ENCODE measurements at places on chromosomes 16 and 17. TPM values are rescaled to one million over a fixed set of nuclear protein-coding genes. Genes with fewer than 3 reads are reported as not detected.

GRCh38 chr16:54774768-54775167 is 155.9 kb upstream of the IRX5 start:
- H3K36me3 ChIP-seq = no peaks in the 10 kb centered on the region
- no peak overlapping the region for H3K4me3 ChIP-seq
- DNase-seq = no peak

The CCL7 gene
- total RNA-seq = not detected

The NPIPB8 gene
- total RNA-seq = 2.0 TPM

DNA sequence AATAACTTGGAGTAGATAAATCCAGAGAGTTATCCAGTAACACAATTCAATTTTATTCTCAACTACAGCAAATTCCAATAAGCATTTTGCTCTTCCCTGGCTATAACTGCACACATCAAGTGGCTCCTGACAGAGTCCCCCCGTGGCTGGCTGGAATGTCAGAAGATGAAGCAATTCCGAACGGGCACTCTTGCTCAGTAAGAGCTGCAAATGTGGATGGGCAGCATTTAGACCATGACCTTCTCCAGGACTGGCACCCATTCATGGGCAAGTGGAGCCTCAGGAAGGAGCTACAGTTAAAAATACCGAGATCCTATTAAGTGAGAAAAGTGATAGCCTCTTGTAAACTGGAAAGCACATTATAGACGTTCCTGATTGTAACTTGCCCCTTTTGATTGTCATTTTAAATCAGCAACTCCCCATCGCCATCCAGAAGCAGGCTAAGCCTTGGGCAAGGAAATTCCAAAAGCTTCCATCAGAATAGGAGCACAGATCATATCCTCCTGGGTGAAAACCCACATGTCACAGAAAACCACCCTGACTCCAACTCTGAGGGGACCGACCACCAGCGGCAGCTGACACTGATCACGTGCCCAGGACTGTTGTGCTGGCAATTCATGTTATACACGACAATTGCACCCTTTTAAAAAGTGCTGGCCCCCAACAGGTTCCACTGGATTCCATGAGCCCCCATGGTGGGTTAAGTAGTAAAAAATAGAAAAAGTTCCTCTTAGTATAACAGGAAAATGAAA is 7.1 kb downstream of the UBE2O start:
- H3K4me3 ChIP-seq = no peak overlapping the region
- peaks cover 10% of the 10 kb centered on the region for H3K4me1 ChIP-seq
- no peak for DNase-seq
- no peak overlapping the region for H3K27ac ChIP-seq
- H3K27me3 ChIP-seq = no peaks in the 10 kb centered on the region

- no peaks in the 10 kb centered on the region for H3K4me1 ChIP-seq
- DNase-seq = no peak
- no peak overlapping the region for H3K27ac ChIP-seq
- no peak overlapping the region for H3K4me3 ChIP-seq
- no peaks in the 10 kb centered on the region for H3K27me3 ChIP-seq
These were observed 13.1 kb upstream of the SEZ6 start for GRCh38 chr17:29018788-29019474.

GRCh38 chr16:14364386-14365199 is 265.5 kb downstream of the PARN start:
- DNase-seq = peak; percentile 91
- no peaks in the 10 kb centered on the region for H3K27me3 ChIP-seq
- H3K4me1 ChIP-seq = no peaks in the 10 kb centered on the region
- H3K4me3 ChIP-seq = no peak overlapping the region
- H3K36me3 ChIP-seq = no peaks in the 10 kb centered on the region

GRCh38 chr16:79528338-79528737 is 72.2 kb downstream of the MAF start:
- H3K27ac ChIP-seq = no peak overlapping the region
- H3K27me3 ChIP-seq = no peaks in the 10 kb centered on the region

DNA sequence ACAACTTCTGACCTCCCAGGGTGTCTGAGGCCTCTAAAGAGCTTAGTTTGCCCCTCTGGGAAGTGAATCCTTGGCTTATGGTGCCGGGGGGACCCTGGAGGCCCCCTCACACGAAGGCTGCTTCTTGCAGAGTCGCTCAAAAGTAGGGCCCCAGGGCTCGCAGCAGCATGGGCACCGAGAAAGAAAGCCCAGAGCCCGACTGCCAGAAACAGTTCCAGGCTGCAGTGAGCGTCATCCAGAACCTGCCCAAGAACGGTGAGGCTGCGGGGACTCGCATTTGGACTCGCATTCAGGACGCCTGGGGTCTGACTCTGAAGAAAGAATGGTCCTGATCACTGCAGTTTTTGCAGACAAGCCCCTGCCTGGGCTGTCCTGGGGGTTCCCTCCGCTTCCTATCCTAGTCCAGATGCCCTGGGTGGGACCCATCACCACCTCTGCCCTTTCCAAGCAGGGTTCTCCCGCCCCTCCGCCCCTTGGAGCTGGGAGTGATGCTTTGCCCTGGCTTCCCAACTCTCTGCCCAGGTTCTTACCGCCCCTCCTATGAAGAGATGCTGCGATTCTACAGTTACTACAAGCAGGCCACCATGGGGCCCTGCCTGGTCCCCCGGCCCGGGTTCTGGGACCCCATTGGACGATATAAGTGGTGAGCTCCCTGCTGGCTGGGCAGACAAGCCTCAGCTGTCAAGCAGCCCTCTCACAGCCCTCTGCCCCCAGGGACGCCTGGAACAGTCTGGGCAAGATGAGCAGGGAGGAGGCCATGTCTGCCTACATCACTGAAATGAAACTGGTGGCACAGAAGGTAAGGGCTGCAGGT is 698 bp downstream of the ACBD4 start:
- H3K4me1 ChIP-seq = no peaks in the 10 kb centered on the region
- no peaks in the 10 kb centered on the region for H3K27me3 ChIP-seq
- H3K4me3 ChIP-seq = peak overlapping the region; percentile 68

The PERCC1 gene
- total RNA-seq = not detected

GRCh38 chr16:57251352-57251751 is 6.3 kb downstream of the ARL2BP start:
- H3K27me3 ChIP-seq = no peaks in the 10 kb centered on the region
- peak overlapping the region; percentile 34 for H3K27ac ChIP-seq
- no peak overlapping the region for H3K4me3 ChIP-seq

DNA sequence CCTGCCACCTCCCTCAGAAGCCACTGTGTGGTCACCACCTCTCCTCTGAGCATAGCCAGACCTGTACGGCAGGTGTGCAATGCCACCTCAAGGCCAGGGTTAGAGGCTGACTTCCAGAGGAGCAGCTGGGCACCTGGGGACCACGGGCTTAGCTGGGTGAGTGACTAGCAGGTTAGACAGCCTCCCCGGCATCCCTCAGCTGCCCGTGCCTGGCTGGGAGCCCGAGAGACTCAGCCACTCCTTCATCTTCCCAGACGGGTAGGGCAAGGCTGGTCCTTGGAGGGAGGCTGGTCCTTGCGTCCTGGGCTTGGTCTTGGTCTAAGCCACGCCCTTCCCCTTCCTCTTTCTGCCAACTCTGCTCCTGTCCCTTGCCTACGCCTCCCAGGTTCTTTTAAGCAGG is 7.8 kb downstream of the CRHR1 start:
- H3K4me1 ChIP-seq = no peaks in the 10 kb centered on the region
- DNase-seq = no peak
- no peaks in the 10 kb centered on the region for H3K36me3 ChIP-seq

GRCh38 chr17:17523731-17524490 is 27.7 kb upstream of the RASD1 start:
- no peak overlapping the region for H3K27ac ChIP-seq
- no peak overlapping the region for H3K4me3 ChIP-seq
- no peaks in the 10 kb centered on the region for H3K27me3 ChIP-seq

GRCh38 chr17:7325031-7325528 is 4.1 kb downstream of the NEURL4 start:
- no peaks in the 10 kb centered on the region for H3K4me1 ChIP-seq
- H3K36me3 ChIP-seq = peaks cover 5% of the 10 kb centered on the region
- no peak overlapping the region for H3K27ac ChIP-seq
- no peak for DNase-seq

DNA sequence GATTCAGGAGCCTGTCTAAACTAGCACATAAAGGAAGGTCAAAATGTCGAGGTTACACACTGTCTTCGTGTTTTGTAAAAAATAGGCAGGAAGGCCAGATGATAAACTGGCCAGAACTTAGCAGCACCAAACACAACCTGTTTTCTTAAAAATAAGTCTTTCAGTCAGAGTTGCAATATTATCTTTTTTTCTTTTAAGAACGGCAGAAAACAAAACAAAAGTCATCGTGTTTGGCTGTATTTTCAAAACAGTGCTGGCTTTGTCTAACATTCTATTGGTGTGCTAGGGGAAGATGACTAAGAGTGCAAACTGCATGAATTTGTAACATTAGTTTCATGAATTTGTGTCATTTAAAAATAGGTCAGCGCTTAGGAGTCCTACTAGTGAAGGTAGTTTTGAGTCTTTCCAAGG is 5.3 kb downstream of the MAF start:
- DNase-seq = no peak
- H3K4me1 ChIP-seq = peaks cover 2% of the 10 kb centered on the region
- peak overlapping the region; percentile 97 for H3K4me3 ChIP-seq
- peaks cover 10% of the 10 kb centered on the region for H3K36me3 ChIP-seq
- no peaks in the 10 kb centered on the region for H3K27me3 ChIP-seq
- peak overlapping the region; percentile 63 for H3K27ac ChIP-seq

The EPX gene
- 0.19 TPM for total RNA-seq

- no peaks in the 10 kb centered on the region for H3K27me3 ChIP-seq
- H3K36me3 ChIP-seq = no peaks in the 10 kb centered on the region
- no peak overlapping the region for H3K4me3 ChIP-seq
- H3K27ac ChIP-seq = no peak overlapping the region
These were observed 87.2 kb downstream of the KSR1 start for GRCh38 chr17:27543464-27543856.

- H3K36me3 ChIP-seq = peaks cover 48% of the 10 kb centered on the region
- H3K4me3 ChIP-seq = no peak overlapping the region
- no peak for DNase-seq
- no peak overlapping the region for H3K27ac ChIP-seq
- H3K27me3 ChIP-seq = no peaks in the 10 kb centered on the region
These were observed 4.3 kb upstream of the PSMC3IP start for GRCh38 chr17:42581744-42582270.

The CACNG5 gene
- total RNA-seq = not detected

DNA sequence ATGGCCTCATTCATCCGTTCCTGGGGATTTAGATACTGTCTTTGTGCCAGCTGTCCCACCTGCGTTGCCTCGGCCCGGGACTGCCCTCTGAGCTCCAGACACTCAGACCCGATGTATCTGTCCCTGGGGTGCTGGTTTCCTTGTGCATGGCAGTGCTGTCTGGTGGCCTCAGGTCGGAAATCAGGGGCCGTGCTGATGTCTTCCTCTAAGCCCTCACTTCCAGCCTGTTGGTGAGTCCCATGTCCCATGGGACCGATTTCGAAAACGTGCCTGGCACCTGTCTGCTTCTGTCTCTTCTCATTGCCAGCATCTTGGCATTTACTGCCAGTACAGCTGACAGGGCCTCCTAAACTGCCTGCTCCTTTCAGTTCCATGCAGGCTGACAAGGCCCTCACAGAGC is 22.1 kb downstream of the NT5M start:
- H3K27me3 ChIP-seq = no peaks in the 10 kb centered on the region
- DNase-seq = no peak
- H3K27ac ChIP-seq = no peak overlapping the region
- H3K4me3 ChIP-seq = no peak overlapping the region

- H3K4me3 ChIP-seq = no peak overlapping the region
- no peak for DNase-seq
- no peaks in the 10 kb centered on the region for H3K27me3 ChIP-seq
- H3K27ac ChIP-seq = no peak overlapping the region
- peaks cover 4% of the 10 kb centered on the region for H3K4me1 ChIP-seq
These were observed 52.6 kb downstream of the MAP2K6 start for GRCh38 chr17:69466905-69467667.

GRCh38 chr17:69997332-69997731 is 77.7 kb upstream of the KCNJ16 start:
- H3K4me3 ChIP-seq = no peak overlapping the region
- no peak for DNase-seq
- no peak overlapping the region for H3K27ac ChIP-seq
- H3K4me1 ChIP-seq = no peaks in the 10 kb centered on the region

DNA sequence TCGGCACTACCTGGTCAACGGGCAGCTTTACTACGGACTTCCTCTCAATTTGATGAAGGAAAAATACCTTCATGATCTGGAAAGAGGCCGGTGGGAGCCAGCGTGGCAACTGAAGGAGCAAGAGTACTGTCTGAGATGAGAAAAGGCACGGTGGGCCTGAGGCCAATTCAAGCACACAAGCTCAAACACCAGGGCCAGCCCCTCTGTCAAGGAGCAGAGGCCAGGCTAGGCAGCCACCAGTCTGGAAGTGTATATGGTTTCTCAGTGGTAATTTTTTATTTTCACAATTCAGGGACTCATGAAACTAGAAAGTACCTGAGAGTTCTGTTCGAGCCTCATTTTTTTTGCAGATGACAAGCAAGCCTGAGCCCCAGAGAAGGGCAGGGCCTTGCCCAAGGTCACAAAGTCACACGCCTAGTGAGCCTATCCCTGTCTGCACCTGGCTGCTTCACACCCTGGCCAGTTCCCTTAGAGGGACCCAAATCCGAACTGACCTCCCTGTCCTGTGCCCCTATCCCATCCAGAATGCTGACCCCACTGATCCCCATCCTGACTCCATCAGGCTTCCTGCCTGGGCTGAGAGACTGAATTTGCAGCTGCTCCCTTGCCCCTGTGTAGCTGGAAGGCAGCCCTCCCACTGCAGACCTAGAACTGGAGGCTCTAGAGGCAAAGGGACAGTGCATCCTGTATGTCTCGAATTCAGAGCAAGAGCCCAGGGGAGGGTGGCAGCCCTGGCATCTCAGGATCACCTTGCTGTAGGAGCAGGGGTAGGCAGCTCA is 4.8 kb upstream of the TBX2 start:
- peaks cover 6% of the 10 kb centered on the region for H3K4me1 ChIP-seq
- peaks cover 4% of the 10 kb centered on the region for H3K27me3 ChIP-seq
- no peaks in the 10 kb centered on the region for H3K36me3 ChIP-seq
- DNase-seq = no peak

GRCh38 chr17:28982131-28982793 is 23.6 kb downstream of the SEZ6 start:
- peak overlapping the region; percentile 68 for H3K27ac ChIP-seq
- H3K27me3 ChIP-seq = no peaks in the 10 kb centered on the region
- no peak overlapping the region for H3K4me3 ChIP-seq

DNA sequence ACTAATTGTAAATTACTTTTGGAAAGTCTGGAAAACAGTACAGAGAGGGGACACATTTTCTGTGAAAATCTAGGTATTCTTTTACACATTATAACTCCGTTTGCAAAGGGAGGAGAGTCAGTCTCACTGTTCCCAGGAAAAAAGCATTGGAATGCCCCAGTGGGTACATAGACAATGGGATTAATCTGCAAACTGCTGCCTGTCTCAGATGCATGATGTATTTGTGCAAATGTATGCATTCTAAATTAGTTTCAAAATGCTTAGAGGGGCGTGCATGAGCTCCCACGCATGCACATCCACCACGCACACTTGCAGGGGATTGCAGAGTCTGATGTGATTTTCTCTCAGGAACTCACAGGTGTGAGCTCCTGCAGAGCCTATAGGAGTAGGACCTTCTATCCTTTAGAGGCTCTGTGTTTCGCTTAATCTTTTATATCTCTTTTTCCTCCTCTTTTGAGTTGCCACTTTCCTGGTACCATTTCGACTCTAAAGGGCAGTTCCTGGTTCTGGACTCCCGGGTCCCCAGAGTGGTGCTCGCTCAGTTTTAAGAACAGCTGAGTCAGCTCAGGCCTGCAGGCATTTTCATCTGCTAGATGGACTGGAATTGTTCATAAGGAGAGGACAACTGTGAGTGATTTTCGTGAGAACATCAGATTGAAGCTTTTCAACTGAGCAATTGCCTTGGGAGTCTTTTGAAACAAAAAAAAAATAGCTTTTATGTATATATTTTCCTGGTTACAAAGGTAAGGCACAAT is 1.1 kb downstream of the BCO1 start:
- DNase-seq = no peak
- no peaks in the 10 kb centered on the region for H3K27me3 ChIP-seq
- no peaks in the 10 kb centered on the region for H3K36me3 ChIP-seq
- no peak overlapping the region for H3K4me3 ChIP-seq
- no peak overlapping the region for H3K27ac ChIP-seq
